ENCODE measurements at places on chromosomes 5 and 9.

DNA sequence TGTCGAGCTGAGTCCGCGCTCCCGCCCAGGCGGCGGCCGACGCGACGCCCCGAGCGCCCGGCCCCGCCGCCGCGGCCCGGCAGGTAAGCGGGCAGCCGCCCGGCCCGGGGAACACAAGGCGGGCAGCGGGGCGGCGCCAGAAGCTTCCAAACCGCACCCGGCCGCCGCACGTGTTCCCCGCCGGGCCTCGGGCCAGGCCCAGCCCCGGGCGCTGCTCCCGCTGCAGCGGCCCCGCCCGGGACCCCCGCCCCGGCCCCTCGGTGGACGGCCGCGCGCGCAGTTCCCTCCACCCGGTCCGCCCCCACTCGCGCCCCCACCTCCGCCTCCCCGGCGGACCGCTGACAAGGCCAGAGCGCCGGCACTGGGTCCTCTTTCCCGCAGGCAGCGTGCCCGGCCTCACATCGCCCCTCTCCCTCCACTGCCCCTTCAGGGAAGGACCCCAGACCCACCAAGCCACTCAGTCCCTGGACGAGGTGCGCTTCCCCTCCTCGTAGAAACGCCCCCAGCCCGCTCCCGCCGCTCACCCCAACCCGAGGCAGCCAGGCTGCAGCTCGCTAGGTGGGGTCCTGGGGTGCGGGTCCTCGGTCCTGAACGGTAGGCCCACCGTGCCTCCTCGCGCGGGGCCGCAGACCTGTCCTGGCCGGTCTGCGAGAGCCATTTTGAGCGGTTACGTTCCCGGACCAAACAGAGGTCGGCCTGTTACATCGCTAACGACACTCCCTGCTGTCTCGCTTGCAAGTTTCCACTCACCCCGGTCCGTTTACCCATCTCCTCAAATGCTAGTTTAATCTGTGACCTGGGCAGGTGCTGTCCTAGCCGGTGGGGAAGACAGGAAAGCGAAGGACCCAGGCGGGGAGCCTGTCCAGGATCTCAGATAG, 475 bp downstream of the WDR5 start:
- peak; percentile 12 for DNase-seq

- DNase-seq, result no peak
These were observed 100.4 kb downstream of the TRIM36 start for GRCh38 chr5:115069087-115069968.

DNA sequence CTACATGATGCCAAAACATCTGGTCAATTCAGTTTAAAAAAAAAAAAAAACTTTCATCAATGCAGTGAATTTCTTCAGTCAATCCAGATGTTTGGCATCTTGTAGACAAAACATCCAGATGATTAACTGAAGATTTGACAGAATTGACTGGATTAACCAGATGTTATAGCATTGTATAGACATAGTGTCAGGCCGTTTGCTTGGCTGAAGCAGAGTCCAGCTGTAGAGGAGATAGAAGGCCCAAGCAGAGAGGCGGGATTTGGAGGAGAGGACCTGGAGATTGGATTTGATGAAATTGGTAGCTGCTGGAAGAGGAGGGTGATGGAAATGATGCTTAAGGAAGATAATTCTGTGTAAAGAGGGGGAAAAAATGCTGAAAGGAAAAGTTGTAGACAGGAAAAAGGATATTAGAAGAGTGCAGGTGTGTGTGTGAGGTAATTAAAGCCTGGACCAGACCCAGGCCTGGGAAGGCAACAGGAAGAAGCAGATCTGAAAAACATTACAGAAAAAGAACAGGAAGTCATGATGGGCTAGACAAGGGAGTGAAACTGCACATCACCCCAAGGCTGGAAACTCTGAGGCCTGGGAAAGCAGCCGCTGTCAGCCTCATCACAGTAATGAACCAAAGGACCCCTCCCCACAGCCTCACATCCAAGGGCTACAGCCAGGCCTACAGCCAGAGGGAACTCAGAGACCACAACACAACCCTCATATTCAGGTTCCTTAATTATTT, 258.3 kb downstream of the CWC27 start:
- no peak for DNase-seq

GRCh38 chr5:23466401-23466912, 41.0 kb upstream of the PRDM9 start:
- DNase-seq, result no peak

GRCh38 chr5:109416882-109417281, 7.1 kb upstream of the PJA2 start:
- no peak for DNase-seq

DNA sequence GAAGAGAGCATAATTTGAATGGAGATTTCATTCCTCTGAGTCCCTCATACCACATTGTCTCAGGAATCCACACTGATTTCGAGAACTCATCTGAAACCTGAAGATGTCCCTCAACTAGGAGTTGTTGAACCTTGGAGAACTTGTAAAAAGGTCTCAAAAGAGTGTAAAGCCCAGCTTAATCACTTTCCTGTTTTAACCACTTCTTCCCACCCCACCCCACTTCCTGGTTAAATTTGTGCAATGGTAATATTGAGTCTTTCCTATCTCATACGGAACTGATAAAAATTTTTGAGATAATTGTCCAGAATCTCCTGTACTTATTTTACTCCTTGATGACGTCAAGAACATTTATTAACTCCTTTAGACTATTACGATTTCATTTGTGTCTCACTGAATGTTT, 240.7 kb downstream of the ARRDC3 start:
- no peak for DNase-seq

GRCh38 chr5:180832638-180833068, 28.4 kb downstream of the ZFP62 start:
- no peak for DNase-seq

DNA sequence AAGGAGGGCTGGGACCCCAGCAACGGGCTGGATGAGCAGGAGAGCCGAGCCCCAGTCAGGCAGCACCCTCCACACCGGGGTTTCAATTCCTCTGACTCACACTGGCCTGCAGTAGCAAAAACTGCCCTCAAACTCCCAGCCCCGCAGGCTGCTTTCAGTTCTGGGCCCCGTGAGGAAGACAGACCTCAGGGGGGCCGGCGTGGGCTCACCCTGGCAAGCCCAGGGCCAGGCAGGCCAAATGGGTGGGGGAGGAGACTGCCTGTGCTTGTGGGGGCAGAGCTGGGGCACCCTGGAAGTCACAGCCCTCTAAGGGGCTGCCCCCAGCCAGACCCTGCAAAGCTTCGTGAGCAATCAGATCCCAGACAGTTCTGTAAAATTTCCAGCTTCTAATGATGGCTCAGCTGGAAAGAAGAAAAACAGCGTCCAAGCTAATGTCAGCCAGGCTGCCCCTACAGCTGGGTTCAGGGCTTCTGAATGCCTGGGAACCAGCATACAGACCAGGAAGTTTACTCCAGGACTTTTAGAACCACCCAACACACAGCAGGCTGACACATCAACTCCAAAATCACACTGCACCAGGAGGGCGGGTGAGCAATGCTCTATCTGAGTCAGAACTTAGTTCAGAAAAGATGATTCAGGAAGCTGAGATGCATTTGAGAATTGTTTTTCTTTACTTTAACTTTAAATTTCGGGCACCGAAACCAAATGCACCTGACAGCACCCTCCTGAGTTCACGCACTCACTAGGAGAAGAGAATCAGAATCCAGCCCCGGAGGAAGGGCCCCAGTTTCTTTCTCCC, 34.7 kb downstream of the LPCAT1 start:
- DNase-seq, result no peak

GRCh38 chr9:93940951-93941350, 14.2 kb downstream of the BARX1 start:
- no peak for DNase-seq

GRCh38 chr9:126471084-126471624, 142.6 kb upstream of the LMX1B start:
- DNase-seq, result peak; percentile 67
